Omental fat pad (tissue), 4 donors: ENCODE measurements at places on chromosomes 7 and 10.

DNA sequence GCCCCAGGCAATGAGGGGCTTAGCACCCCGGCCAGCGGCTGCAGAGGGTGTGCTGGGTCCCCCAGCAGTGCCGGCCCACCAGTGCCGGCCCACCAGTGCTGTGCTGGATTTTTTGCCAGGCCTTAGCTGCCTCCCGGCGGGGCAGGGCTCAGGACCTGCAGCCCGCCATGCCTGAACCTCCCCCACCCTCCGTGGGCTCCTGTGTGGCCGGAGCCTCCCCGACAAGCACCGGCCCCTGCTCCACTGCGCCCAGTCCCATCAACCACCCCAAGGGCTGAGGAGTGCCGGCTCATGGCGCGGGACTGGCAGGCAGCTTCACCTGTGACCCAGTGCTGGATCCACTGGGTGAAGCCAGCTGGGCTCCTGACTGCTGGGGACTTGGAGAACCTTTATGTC lies 3.5 kb upstream of the ACSL5 start:
- no peak for DNase-seq

GRCh38 chr10:74025380-74025978 lies 27.6 kb downstream of the VCL start:
- no peak for DNase-seq

- no peak for DNase-seq
Observed at GRCh38 chr7:16711730-16712129, 41.8 kb upstream of the TSPAN13 start.

GRCh38 chr7:19107081-19107355 lies 10.4 kb downstream of the TWIST1 start:
- DNase-seq = no peak

DNA sequence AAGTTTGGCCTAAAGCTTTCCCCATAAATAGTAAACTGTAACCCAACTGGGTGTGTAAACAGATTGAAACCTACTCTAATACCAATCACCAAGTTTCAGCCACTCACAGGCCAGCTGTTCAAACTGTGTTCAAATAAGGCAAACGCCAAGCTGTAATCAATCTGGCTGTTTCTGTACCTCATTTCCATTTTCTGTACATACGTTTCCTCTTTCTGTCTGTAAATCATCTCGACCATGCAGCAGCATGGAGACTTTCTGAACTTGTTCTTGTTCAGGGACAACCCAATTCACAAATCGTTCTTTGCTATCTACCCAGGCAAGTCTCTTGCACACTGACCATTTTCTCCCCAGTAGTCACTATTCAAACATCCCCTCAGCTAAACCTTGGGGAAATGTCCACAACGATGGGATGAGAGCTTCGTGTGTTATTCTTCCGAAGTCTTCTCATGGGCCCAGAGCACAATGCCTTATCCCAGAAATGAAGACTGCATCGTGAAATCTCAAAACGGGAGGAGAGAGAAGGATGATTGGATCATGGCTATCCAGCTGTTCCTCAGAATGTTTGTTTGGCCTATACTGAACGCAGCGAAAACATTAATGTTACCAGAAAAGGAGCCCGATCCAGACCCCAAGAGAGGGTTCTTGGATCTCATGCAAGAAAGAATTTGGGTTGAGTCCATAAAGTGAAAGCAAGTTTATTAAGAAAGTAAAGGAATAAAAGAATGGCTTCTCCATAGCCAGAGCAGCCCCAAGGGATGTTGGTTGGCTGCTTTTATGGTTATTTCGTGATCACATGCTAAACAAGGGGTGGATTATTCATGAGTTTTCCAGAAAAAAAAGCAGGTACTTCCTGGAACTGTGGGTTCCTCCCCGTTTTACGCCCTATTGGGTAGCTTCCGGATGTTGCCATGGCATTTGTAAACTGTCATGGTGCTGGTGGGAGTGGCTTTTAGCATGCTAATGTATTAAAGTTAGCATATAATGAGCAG lies 86.2 kb downstream of the SLC16A9 start:
- no peak for DNase-seq

DNA sequence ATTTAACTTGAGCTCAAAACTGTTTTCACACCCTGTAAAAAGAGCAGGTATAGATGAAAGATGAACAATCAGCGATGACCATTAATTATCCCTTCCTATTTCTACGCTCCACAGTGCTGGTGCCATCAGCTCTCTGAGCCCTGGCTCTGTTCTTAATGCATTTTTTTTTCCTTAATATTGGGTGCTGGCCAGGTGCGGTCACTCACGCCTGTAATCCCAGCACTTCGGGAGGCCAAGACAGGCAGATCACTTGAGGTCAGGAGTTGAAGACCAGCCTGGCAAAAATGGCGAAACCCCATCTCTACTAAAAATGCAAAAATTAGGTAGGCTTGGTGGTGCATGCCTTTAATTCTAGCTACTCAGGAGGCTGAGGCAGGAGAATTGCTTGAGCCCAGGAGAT lies 4.2 kb downstream of the STEAP4 start:
- no peak for DNase-seq

DNA sequence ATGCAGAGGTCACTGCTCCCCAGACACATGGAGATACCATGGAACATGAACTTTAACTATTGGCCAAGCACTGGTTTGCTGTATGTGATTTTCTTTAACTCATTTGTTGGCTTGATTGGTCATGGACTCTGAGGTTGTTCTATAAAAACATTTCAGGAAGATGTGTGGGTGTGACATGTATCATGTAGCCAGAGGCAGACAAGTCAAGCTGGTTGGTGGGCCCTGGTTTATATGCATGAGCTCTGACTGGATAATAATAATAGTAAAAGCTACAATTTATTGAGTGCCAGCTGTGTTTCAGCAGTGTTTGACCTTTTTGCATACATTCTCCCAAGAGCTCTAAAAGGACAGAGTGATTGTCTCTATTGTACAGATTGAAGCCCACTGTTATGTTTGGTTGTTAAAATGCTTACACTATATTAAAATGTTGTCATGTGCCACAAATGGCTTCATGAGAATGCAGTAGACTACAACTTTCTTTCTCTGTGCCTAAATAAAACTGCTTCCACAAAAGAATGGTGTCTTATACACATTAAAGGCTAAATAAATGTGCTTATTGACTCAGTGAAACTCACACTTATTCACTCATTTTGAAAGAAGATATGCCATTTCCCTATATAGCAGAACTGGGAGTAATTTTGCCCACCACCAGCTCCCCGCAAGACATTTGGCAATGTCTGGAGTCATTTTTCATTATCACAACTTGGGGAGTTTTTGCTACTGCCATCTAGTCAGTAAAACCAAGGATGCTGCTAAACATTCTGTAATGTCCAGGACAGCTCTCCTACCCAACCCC lies 243.6 kb upstream of the NFE2L3 start:
- DNase-seq = no peak

GRCh38 chr10:113093188-113094113 lies 143.4 kb downstream of the TCF7L2 start:
- no peak for DNase-seq

- DNase-seq = no peak
Observed at GRCh38 chr7:70285854-70286253, 687.6 kb downstream of the AUTS2 start.

DNA sequence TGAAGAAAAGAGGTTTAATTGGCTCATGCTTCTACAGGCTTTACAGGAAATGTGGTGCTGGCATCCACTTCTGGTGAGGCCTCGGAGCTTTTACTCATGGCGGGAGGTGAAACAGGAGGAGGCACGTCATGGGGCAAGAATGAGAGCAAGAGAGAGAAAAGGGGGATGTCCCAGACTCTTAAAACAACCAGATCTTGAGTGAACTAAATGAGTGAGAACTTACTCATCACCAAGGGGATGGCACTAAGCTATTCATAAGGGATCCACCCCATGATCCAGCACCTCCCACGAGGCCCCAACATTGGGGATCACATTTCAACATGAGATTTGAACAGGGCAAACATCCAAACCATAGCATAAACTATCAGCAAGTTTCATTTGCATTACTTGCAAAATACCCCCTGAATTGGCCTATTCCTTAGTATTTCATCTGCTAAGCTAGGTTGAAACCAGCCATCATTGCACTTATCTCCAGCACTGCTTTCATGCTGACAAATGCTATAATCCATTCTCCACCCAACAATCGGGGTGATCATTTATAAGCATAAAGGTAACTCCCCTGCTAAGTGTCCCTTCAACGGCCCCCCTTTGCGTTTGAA lies 179.0 kb downstream of the NOC3L start:
- no peak for DNase-seq

- DNase-seq = no peak
Observed at GRCh38 chr10:52318822-52319464, 4.9 kb downstream of the DKK1 start.

GRCh38 chr7:108515630-108516029 lies 10.3 kb downstream of the PNPLA8 start:
- no peak for DNase-seq

GRCh38 chr7:92633211-92633906 lies 43.2 kb upstream of the FAM133B start:
- no peak for DNase-seq

DNA sequence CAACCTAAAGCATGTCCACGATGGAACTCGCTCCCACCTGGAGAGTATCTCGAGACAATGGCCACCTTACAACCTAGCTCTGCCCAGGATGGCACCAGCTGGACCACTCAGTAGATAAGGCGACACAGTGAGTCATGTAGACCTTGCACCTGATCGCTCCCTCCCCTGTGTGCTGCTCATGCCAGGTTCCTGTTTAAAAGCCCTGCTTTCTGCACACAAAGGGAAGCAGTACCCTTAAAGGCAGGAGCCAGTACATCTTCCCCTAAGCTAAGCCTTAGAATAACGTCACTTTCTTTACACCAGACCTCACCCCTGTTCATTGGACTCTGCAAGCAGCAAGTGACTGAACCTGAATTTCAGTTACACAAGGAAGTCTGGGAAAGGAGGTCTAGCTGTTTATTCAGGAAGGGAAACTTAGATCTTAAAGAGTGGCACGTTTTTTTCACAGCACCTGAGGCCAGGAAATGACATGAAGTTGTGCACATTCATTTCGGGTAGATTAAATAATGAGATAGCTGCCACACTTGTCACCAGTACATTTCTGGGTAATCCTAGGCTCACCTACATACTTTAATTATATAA lies 117.9 kb downstream of the MTPAP start:
- no peak for DNase-seq

DNA sequence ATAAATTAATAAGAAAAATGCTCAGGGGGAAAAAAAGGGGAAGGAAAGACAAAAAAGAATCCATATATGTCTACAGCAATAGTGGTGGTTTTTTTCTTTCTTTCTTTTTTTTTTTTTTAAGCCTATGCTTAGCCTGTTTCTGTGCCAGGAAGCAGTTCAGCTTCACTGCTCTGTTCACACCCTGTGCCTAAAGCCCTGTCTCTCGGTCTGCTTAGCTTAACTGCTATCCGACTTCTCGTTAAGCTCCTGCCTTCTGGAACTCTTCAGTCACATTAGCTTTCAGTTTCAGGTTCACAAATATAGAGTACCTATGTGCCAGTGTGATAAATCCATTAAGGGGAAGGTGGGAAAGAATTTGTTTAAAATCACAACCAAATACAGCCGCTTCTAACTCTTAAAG lies 26.5 kb upstream of the NRG3 start:
- DNase-seq = no peak

GRCh38 chr10:110503528-110504110 lies 5.9 kb downstream of the DUSP5 start:
- DNase-seq = no peak

GRCh38 chr10:3647074-3647473 lies 137.9 kb downstream of the KLF6 start:
- no peak for DNase-seq

- no peak for DNase-seq
Observed at GRCh38 chr10:79003183-79004100, 65.3 kb upstream of the ZMIZ1 start.

- no peak for DNase-seq
Observed at GRCh38 chr7:58086871-58087535, 637.0 kb downstream of the ZNF716 start.

DNA sequence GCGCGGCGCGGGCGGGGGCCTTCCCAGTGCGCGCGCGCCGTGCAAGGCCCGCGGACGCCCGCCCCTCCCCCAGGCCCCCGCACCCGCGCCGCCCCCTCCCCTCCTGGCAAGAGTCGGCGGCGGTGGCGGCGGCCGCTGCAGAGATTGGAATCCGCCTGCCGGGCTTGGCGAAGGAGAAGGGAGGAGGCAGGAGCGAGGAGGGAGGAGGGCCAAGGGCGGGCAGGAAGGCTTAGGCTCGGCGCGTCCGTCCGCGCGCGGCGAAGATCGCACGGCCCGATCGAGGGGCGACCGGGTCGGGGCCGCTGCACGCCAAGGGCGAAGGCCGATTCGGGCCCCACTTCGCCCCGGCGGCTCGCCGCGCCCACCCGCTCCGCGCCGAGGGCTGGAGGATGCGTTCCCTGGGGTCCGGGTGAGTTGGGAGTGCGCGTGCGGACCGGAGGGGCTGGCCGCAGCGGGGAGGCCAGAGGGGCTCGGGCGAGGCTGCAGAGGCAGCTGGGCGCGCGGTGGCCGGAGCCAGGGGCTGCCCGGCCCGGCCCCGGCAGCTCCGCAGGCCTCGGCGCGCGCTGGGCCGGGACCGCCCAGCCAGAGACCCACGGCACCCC lies at the start of gene BMPR1A:
TSS of gene BMPR1A (plus strand) at position 109 of the 602 bp plus-strand sequence. CDS start 119,400 bp downstream, outside the sequence.
- no peak for DNase-seq

- peak; percentile 5 for DNase-seq
Observed at GRCh38 chr10:48609899-48610584, 5.2 kb upstream of the ARHGAP22 start.

- no peak for DNase-seq
Observed at GRCh38 chr10:90769946-90770841, 87.6 kb downstream of the HTR7 start.

DNA sequence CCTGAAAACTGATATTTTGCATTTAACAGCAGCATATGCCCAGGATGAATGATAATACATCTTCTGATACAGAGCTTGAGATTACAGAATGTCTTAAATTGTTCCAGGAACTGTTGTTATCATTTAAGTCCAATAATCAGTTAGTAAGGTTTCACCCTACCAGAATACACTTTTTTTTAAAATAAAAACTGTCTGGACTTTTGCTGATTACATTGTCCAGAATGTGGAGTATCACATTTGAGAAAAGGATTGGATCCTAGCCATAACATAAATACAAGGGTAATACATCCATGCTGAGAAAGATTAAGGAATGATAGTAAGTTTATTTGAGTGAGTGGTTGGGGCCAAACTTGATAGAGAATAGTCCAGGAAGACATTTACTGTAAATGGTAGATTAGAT lies 71.0 kb downstream of the SEPTIN7 start:
- no peak for DNase-seq
